ENCODE measurements at places on chromosomes 1 and 21.

DNA sequence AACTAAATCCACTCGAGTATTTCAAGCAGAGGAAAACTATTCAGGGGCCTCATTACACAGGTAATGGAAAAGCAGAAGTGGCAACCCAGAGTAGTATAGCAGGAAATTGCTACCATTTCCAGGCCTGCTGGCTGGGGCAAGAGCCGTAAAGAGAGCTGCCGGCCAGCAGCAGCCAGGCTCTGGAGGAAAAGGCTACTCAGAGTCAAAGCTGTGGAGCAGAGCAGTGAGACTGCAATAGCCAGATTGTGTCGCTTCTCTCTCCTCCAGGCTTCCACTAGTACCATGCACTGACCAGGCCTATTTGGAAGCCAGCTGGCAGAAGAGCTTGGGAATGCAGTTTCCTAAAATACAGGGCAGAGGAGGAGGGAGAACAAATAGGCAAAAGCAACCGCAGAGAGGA is 155.5 kb downstream of the OMA1 start:
- DNase-seq = no peak

GRCh38 chr1:234721476-234722269 is 111.7 kb upstream of the IRF2BP2 start:
- no peak for DNase-seq

GRCh38 chr1:76303340-76303717 is 228.8 kb downstream of the ST6GALNAC3 start:
- DNase-seq = peak; percentile 62

DNA sequence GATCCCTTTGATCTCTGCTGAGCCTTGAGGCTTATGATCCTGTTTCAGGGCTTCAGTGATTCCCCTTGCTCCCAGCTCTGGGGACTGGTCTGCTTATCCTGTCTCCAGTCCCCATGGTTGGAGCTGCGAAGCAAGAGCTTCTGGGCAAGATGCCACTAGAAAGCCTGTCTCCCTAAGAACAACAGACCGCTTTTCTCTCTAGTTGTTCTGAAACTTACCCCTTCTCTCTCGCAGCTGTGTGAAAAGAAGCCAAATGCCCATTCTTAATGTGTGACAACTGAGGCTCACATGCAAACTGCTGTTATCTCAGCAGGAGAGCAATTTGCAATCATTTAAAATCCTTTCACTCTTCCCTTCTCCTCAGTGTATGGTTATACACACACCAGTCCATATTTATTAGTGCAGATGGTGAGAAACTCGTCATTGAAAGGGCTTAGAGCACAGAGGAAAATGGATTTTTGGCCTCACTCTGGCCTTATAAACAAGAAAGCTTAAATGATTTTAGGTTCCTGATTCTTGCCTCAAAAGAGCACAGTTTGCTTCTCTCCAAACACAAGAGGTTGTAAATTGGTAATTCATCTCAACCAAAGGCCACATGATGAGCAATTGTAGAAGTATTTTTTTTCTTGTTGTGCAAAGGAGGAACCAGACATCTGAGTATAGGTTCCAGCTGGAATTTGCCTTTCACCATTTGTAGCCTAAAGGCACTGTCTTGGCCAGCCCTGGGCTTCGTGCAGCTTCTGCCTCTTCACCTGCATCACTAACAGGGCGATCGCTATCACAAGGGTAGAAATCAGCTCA is 179.2 kb upstream of the LMO4 start:
- DNase-seq = no peak

DNA sequence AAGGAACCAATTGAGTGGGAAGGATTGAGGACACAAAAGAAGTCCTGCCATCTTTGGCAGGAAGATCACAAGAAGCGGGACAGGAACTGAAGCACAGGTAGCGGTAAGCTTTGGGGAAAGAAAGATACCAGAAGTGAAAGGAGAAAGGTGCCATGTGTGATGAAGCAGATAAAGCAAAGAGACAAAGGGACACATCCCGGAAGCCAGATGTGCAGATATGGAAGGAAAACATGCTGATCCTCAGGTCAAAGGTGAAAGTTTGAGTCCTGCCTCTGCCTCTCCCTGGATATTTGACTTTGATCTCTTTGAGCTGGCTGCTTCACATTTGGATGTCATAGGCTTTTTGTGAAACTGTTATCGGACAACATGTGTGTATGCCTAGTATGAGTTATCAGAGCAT is 34.0 kb downstream of the ACP6 start:
- no peak for DNase-seq

- DNase-seq = no peak
Measured at GRCh38 chr1:69126796-69127195, 440.9 kb upstream of the LRRC7 start.

DNA sequence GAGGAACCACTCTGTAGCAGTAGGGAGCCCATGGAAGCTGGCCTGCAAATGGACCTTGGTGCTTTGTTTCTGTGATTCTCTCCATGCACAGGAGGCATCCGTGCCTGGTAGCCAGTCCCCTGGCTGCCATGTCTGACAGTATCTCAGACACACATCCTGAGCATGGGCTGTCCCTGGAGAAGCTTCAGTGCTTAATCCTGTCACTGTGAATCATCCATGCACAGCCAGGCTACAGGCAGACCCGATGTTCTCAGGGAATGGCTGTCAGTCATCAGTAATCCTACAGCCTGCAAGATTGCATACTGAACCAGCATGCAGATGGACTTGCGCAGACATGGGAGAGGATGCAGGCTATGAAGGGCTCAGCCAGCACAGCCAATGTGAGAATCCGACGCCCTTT is 606.3 kb upstream of the PLXNA2 start:
- DNase-seq = no peak

- DNase-seq = no peak
Measured at GRCh38 chr1:72827278-72827677, 544.9 kb upstream of the NEGR1 start.

GRCh38 chr1:153752571-153753195 is 22.5 kb upstream of the SLC27A3 start:
- DNase-seq = no peak

- no peak for DNase-seq
Measured at GRCh38 chr1:235297579-235297978, 30.4 kb downstream of the ARID4B start.

All from NCI-H1105 treated with DMSO at 0.1 percent for 48 hours (cell line).